ENCODE measurements at places on chromosomes 13 and 19.

DNA sequence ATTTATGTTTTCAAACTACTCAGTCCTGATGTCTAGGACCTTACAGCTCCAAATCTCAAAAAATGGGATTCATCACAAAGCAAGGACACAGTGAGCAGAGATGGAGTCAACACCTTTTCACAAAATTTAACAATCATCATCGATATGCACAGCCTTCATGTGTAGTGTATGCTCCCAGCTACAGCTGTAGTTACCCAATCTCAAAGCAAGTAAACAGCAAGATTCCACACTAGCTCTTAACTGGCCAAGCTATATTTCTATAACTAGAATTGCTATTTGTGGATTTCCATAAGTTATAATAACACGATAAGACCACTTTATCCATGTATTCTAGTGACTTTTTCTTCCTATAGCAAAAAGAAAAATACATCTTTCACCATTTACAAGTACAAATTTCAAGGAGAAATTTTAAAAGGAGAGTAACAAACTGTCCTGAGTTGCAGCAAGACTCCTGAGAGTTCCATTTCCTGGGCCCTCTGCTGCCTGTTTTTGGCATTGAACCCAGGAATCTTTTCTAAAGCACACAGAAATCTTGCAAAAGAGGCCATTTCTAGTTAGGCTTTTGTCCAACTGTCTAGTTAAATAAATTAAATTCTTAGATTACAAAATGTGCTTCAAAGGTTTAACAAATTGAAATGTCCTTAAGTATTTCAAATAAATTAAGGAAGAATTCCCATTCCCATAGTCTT lies 460.6 kb downstream of the FGF14 start:
- no peaks in the 10 kb centered on the region for H3K36me3 ChIP-seq
- H3K27ac ChIP-seq: no peak overlapping the region
- peaks cover 20% of the 10 kb centered on the region for H3K27me3 ChIP-seq
- no peak for DNase-seq

DNA sequence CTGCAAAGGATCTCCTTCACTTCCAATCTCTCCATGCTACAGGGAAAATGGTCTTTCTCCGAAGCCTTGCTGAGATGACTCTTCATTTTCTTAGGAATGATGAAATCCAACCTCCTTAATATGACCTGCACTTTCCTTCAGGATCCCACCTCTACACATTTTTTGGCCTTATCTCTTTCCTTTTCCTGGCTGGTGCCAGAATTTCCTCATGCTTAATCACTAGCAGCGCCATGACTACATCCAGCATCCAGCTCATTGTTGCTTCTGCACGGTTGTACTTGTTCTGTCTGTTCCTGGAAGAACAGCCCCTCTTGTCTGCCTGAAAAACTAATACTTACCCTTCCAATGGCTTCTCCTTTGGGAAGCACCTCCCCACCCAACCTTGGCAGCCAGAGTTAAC lies 68.4 kb downstream of the TEX26 start:
- no peak for DNase-seq
- H3K27me3 ChIP-seq: peaks cover 26% of the 10 kb centered on the region
- H3K4me3 ChIP-seq: no peak overlapping the region
- no peaks in the 10 kb centered on the region for H3K36me3 ChIP-seq

- H3K27ac ChIP-seq: no peak overlapping the region
- DNase-seq: no peak
- peaks cover 15% of the 10 kb centered on the region for H3K4me1 ChIP-seq
- H3K36me3 ChIP-seq: no peaks in the 10 kb centered on the region
- H3K27me3 ChIP-seq: no peaks in the 10 kb centered on the region
Observed at GRCh38 chr13:100513987-100514670, 74.5 kb downstream of the GGACT start.

DNA sequence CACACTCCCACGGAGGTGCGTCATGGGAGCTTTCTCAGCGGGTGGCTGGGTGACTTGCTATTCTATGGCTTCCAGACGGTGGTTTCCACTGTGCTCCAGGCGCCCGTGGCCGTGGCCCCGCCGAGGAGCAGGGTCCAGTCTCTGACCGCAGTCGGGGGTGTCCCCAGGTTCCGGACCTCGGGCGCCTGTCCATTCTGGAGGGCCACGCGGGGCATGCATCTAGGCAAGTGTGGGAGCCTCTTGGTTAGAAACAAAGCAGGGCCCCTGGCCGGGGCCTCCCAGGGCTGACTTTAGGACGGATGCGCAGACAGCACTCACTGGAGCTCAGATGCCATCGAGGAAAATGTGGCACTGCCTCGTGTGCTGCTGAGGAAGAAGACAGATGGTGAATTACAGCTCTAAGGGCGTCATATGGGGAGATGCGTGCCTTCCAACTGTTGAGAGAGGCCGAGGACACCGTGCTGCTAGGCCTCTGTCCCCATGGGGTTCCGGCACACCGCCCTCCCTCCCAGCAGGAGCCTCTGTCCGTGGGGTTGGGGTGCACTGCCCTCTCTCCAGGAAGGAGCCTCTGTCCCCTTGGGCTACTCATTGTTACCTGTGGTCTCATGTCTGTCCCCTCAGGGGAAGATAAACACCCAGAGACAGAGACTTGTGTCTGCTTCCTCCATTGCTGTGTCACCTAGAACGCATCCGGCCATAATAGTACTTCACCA lies 38.1 kb downstream of the TMEM255B start:
- DNase-seq: no peak
- no peaks in the 10 kb centered on the region for H3K4me1 ChIP-seq
- H3K27ac ChIP-seq: no peak overlapping the region
- H3K36me3 ChIP-seq: no peaks in the 10 kb centered on the region

GRCh38 chr19:33551676-33552075 lies 30.1 kb upstream of the PEPD start:
- no peaks in the 10 kb centered on the region for H3K4me1 ChIP-seq
- H3K27me3 ChIP-seq: peaks cover 2% of the 10 kb centered on the region
- DNase-seq: no peak
- no peaks in the 10 kb centered on the region for H3K36me3 ChIP-seq

GRCh38 chr13:26557393-26558073 lies at the start of gene WASF3:
TSS of gene WASF3 (plus strand) at chr13:26557683. CDS start at chr13:26642271, 84,588 bp downstream.
- H3K27me3 ChIP-seq: peaks cover 53% of the 10 kb centered on the region
- peak within 1 kb of the TSS; percentile 55 for H3K4me3 ChIP-seq
- peaks cover 11% of the 10 kb centered on the region for H3K4me1 ChIP-seq
- peak; percentile 64 for DNase-seq
